Small intestine (tissue), 16 donors: ENCODE measurements at places on chromosomes 2 and 18. TPM values are rescaled to one million over a fixed set of nuclear protein-coding genes. Genes with fewer than 3 reads are reported as not detected.

GDF7 gene
- not detected for polyA plus RNA-seq

SRD5A2 gene
- polyA plus RNA-seq: not detected

GRCh38 chr2:8193686-8194615, 487.9 kb upstream of the ID2 start:
- DNase-seq: peak; percentile 12

GRCh38 chr2:27903018-27903417, 12.5 kb downstream of the BABAM2 start:
- DNase-seq: no peak

ADGRF3 gene
- polyA plus RNA-seq: not detected

- no peak for DNase-seq
Measured at GRCh38 chr2:174888646-174889271, 116.4 kb downstream of the CHN1 start.

DNA sequence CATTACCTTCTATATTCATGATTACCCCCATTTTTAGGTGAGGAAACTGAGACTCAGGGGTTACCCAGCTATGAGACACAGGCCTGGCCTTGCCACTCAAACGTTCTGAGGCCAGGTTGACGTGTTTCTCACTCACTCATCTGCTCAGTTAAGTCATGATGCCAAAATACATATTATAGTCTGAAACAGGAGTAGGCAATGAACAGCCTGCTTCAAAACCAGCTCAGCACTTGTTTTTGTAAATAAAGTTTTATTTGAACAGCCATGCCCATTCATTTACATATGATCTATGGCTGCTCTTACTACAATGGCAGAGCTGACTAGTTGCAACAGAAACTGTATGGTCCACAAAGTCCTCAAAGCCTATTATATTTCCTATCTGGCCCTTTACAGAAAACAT, 74.1 kb upstream of the SMAD2 start:
- DNase-seq: no peak

DNA sequence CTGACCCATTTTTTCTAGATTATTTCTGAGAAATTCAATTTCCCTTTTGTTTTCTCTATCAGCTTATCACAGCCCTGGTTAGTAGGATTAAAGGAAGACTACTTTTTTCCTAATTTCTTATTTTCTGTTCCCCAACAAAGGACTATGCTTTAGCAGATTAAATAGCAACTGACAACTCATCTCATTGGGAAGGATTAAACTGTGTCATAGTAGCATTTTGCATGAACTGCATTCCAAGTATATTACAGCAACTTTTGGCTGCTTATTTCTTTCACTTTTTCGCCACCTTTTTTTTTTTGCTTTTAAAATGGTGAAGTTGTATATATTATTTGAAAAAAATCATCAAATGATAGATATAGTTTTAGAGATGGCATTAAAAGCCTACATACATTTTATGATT, 570.3 kb downstream of the FBXO15 start:
- no peak for DNase-seq

RGPD8 gene
- polyA plus RNA-seq: 0.67 TPM

OTOS gene
- not detected for polyA plus RNA-seq

GRCh38 chr2:182784777-182785176, 68.7 kb downstream of the DNAJC10 start:
- DNase-seq: peak; percentile 45

YES1 gene
- polyA plus RNA-seq: 36.8 TPM

DNA sequence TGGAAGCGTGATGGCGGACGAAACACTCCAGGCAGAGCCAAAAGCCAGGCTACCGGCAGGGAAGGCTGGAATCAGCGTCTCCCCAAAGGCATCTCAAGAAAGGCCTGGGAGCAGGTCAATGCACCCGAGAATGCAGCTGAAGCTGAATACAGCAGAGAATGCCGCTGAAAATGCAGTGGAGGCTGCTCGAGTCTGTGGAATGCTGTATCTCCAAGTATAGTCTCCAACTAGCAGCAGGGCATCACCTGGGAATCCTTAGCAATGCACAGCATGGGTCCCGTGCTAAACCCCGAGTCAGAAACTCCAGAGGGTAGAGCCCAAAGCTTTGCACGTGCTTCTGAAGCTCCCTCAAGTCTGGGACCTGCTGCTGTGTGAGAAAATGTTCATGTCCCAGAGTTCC, 191.1 kb upstream of the ALKAL2 start:
- peak; percentile 10 for DNase-seq

- no peak for DNase-seq
Measured at GRCh38 chr2:30310955-30311354, 79.6 kb downstream of the LBH start.

DNA sequence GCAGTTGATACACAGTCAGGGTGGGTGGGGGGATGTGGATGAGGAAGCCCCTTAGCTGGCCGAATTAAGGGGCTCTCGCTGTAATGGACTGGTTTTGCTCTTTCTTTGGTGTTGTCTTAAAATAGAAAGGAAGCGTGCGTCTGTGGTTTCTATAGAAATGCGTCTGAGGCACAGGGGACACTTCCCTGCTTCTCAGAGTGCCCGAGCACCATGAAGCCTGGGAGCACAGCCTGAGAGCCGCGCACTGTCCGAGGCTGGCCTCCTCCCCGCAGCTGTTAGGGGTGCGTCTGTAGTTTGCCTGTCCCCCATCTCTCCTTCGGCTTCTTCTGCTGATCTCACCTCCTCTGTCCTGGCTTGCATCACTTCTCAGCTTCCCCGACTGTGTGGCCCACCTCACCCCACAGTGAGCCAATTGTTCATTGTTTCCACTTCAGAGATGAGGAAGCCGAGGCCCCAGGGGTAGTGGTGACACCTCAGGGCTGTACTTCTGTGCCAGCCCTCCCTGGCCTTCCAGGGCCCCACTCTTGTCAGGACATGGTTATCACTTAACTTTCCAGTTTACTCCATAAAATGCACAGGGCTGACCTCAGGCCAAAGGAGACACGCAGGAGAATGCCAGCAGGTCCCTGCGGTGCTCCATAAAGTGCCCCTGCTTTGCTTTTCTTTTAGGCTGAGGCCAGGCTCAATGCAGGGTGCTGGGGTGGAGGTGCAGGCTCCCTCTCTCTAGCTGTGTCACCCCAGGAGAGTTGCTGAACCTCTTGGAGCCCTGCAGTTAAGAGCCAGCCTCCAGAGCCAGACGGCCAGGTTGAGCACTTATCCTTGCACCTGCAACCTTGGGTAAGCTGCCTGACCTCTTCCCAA, 210.6 kb downstream of the SEPTIN10 start:
- no peak for DNase-seq

SLC19A3 gene
- polyA plus RNA-seq: 81.5 TPM

DNA sequence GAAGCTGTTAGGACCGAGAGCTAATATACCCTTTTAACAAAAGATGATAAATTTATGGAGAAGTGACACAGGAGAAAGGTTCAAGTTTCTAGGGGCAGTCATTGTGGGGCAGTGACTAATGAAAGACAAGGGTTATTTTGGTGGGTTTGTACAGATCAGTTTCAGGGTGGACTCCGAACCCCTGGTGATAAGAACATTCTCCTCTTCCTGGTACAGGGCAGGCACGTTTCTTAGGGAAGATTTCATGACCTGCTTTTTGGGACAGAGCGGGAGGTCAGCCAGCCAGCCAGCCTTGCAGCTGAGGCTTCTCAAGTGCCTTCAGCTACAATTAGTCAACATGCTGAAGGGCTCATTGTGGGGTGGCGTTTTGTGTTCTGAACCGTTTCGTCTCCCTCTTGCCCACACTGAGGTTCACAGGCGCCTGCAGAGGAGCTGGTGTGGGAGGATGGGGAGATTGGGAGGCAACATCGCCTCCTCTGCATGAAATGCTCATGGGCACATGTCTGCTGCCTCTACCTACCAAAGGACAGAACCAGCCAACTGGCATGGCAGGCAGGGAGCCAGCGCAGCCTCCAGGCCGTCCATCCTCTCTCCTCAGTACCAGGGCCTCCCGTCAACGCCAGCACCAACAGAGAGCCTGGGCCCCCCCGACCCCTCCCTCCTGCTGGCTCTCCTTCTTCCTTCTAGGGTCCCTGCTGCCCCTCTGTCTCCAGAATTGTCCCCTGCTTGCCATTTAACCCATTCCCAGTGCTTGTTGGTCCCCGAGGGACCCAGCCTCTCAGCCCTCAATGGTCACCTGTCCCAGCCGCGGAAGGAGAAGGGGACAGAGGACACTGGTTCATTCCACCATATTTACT, 9.6 kb downstream of the CHMP1B start:
- DNase-seq: no peak

BCL11A gene
- 22.5 TPM for polyA plus RNA-seq

SPATA3 gene
- not detected for polyA plus RNA-seq

DNA sequence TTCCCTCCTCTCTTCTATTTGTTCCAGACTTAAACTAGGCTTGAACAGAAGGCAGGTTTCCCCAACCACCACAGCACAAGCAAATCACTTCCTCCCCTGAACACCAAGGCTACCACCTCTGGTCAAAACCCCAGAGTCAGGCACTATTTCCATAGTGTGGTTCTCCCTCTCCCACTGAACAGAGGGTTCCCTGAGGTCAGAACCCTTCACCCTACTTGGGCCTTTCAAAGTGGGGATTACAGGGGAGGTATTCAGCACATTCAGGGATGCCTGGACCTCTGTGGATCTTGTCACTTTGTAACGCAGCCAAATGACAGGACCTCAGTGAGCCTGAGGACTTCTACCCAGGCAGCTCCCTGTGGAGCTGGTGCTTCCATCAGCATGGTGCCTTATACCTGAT, 88.7 kb downstream of the TNS1 start:
- DNase-seq: no peak

LIMS3 gene
- polyA plus RNA-seq: 2.6 TPM

- DNase-seq: peak; percentile 65
Measured at GRCh38 chr18:63016270-63016669, 300.9 kb downstream of the PHLPP1 start.

GRCh38 chr2:134491771-134492441, 226.9 kb downstream of the TMEM163 start:
- peak; percentile 21 for DNase-seq

CDH2 gene
- 1.1 TPM for polyA plus RNA-seq

DNA sequence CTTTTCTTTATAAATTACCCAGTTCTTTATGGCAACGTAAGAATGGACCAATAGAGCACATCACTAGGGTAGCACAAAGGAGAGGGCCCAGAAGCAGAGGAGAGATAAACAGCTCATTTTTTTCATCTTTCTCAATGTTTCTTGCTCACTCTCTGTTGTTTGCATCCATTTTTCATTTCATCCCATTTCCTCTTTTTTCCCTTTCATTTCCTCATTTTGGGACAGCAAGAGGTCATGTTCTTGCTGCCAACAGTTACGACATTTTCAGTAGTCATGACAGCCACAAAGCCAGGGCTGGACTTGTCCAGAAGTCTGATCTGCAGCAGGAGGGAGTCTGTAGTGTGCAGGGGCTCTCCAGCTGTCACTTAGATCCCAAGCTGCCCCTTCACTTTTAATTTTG, 52.7 kb upstream of the CYP1B1 start:
- no peak for DNase-seq

- peak; percentile 66 for DNase-seq
Measured at GRCh38 chr18:23114171-23114881, 21.0 kb upstream of the CABLES1 start.

DNA sequence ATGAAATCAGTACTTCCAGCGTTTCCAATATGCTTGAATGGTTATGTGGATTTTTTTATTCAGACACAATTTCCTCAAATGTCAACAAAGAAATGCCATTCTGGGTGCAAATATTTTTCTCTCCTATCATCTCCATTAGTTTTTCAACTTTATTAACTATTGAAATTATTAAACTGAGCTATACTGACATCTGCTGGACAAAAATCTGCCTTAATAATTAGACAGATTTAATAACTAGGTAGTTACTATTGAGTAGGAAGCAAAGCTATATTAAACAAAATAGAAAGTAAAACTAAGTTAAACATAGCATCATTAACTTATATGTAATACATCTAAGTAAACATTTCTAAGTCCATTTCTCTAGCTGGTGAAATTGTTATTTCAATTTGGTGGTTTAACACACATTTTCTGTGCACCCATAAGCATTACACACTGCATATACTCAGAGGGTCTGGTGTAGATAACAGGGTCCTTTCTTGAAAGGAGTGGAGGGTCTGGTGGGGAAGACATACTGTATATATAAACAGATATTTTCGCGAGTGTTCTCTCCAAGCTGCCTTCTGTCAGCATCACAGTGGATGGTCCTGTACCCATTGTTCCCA, 77.0 kb downstream of the LANCL1 start:
- peak; percentile 2 for DNase-seq

DNA sequence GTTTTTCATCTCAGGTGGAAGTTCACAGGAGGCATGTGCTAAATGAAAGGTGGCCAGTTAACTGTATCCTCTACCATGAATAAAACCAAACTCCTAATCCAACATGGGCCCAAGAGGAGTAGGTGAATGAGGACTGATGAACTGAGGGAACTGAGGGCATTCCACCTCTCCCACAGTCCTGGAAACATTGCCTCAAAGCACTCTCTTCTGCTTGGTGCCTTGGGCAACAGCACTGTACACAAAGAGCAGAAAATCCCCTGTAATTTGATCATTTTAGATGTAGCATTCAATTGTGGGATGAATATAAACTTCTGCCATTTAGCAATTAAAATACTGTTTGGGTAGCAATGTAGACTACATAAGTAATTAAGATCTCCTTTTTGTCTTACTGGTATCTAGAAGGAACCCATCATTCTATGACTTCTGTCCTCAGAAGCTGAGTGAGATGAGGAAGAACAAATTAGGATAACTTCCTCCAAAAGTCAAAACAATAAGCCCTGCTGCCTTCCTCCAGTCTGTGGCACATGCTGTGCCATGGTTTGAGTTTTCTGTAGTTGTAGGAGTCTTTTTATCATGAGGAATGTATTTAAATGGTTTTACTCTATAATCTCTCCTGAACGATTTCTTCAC, 86.7 kb upstream of the ZEB2 start:
- DNase-seq: no peak

- DNase-seq: no peak
Measured at GRCh38 chr2:1742681-1743395, 1.5 kb downstream of the PXDN start.

MC5R gene
- 5.0 TPM for polyA plus RNA-seq

SCLY gene
- polyA plus RNA-seq: 23.5 TPM

IL18RAP gene
- 0.27 TPM for polyA plus RNA-seq

DNA sequence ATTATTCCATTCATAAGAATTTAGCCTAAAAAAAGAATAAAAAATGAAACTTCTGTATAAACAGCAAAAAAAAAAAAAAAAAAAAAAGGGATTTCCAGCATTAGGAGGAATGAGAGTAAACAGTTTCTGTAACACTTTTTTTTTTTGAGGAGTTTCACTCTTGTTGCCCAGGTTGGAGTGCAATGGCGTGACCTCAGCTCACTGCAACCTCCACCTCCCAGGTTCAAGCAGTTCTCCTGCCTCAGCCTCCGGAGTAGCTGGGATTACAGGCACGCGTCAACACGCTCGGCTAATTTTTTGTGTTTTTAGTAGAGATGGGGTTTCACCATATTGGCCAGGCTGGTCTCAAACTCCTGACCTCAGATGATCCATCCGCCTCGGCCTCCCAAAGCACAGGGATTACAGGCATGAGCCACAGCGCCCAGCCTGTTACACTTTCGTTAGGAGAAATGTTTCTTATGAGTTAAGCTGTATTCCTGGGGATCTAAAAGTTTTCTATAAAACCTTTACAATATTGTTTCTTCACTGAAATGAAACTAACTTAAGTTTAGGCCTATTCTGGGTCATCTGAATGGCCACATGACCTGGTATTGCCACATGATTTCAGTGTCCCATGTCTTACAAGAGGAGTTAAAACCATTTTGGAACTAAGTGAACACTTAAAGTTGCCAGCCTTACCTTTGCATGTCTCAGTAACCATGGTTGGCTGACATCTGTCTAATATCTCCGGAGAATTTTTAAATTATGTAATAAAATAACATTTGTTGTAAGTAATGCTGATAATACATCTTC, 17.5 kb downstream of the SMAD2 start:
- no peak for DNase-seq

- DNase-seq: no peak
Measured at GRCh38 chr2:86831537-86831936, 30.1 kb downstream of the CD8B start.
